ENCODE measurements at places on chromosomes 7 and 10.

- DNase-seq: no peak
These were observed 15.9 kb downstream of the CUL2 start for GRCh38 chr10:35074266-35074665.

DNA sequence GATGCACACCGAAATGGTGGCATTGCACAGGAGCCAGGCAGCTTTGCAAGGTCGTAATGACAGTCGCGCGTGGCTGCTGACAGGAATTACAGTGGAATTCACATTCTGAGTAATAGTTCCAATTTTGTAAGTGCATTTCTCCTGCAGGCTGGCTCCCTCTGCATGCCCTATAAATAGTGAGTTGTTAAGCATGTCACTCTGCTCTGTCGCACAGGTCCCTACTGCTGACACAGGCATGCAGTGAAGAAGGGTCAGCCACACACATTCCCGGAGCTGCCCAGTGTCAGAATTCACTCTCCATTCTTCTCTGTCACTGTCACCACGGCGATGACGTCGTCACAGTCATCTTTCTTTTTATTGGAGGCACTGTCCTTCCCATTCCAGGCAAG, 49.2 kb upstream of the SHH start:
- DNase-seq: peak; percentile 26

DNA sequence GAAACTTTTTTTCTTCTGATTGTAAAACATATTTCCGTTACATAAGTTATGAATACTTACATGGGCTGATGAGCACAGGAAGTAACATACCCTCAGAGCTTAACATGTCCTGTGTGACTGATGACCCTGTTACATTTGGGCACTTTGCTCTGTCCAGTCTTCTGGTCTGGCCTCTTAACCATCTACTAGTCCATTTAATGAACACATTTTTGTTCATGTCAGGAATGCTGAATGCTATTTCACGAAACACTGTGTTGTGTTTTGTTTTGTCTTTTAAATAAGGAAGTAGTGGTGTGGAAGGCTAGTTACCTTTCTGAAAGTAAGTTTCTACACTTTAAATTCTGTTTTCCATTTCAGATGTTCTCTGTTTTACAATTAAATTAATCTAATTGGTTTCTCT, 77.7 kb downstream of the RBM33 start:
- no peak for DNase-seq

- DNase-seq: no peak
These were observed 11.0 kb upstream of the PIP start for GRCh38 chr7:143120691-143121405.

DNA sequence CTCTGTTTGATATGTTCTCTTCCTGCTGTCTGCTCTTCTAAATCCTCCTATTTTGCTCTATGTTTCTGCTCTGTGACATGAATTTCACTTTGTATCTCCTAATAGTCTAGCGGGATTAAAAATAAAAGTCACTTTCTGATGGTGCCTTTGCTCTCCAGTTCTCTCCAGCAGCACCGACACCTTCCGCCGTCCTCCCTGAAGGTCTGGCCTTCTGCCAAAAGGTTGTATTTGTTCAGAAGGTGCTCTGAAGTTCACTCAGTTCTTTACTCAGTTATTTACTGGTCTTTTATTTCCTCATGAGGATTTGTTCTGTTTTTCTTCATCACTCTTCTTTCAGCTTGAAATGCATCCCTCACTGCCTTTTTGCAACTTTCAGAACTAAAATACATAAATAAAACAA, 11.2 kb upstream of the EPHA1 start:
- DNase-seq: no peak

GRCh38 chr7:46571996-46572395, 650.9 kb upstream of the IGFBP3 start:
- no peak for DNase-seq

DNA sequence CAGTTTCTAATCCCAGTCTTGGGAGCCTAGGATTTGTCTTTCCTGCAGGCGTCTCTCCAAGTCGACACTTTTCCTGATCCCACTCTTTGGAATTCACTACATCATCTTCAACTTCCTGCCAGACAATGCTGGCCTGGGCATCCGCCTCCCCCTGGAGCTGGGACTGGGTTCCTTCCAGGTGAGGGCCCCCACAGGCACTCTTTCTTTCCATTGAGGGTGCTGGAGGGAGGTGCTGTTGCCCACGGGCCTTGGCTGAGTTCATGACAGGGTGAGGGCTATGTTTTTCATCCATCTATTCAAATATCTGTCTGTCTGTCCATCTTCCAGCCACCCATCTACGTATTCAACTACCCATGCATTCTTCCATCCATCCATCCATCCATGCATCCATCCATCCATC, 12.6 kb downstream of the GHRHR start:
- DNase-seq: no peak

DNA sequence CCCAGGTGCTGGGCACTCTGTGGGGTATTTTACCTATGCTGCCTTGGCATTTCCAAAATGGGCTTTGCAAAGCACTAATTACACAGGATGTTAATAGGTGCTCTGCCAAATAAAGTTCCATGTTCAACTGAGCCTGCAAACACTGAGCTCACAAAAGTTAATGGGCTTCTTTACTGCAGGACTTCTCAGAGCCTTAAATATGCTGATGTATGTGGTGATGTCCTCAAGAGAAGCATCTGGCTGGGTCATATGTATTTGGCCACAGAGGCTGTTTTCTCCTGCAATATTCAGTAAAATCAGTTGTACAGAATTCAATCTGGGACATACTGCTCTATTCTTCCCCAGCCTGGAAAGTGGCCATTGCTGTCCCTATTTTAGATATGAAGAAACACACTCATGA, 31.3 kb downstream of the GRID1 start:
- DNase-seq: no peak

DNA sequence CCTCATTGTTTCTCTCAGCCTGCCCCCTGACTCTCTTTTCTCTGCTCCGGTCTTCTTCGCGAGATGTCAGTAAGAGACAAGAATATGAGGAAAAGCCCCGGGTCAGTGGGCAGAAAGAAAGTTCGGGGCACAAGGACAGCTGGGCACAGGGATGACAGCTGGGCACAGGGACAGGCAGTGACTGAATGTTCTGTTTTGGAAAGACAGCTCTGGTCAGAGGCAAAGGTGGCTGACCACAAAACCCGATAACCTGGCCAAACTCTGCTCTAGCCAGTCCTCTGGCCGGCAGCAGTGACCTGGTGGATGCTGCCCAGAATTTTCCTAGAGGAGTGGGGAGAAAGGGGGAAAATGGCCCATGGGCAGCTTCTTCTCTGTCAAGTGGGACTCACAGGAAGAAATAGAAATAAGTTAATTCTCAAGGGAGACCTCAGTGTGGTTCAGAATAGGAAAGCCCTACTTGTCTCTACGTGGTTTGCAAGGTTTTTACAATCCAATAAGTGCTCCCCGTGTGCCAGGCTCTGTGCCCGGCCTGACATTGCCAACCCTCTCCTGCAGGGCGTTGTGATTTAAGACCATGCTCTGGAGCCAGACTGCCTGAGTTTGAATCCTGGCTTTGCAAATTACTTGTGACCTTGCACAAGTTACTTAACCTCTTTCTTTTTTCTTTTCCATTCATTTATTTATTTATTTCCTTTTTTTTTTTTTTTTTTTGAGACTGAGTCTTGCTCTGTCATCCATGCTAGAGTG, 110.6 kb upstream of the ZNF716 start:
- DNase-seq: no peak

- no peak for DNase-seq
These were observed 66.5 kb upstream of the PPP2R2D start for GRCh38 chr10:131834152-131834810.

DNA sequence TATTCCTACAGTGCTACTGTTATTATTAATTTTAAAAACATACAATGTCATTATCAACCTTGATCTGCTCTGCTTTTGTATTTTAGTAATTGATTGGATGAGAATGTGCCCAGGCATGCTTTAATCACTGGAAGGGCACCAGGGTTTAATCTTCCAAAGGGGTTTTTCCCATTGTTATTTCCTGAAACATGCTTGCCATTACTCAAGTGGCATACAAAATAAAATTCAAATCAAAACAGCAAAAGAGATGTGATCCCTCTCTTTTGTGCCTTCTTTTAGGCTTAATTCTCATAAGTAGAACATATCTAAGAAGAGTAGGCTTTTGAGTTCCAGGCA, 963.3 kb downstream of the LRMDA start:
- no peak for DNase-seq

DNA sequence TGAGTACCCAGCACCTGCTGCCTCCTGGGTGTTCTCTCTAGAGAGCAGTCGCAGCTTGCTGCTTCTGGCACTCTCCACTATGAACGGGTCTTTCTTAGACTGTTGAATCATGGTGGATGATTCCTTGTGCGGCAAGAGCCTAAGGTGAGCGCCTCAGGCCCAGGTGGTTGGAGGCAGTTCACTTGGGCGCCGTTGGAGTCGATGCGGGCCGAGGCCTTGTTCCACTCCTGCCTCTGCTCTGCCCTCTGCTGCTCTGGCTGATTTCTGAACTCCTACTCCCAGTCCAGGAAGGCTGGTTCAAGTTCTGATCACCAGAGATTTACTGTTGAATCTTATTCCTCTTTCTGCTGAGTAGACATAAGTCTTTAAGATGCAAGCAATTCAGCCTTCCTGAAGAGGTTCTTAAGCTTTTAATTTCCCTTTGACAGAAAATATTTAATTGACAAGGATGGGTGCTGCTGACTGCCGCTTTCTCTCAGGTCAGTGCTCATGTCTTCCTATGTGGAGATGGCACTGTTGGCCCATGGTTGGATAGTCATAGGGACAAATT, 10.4 kb downstream of the YKT6 start:
- DNase-seq: no peak

DNA sequence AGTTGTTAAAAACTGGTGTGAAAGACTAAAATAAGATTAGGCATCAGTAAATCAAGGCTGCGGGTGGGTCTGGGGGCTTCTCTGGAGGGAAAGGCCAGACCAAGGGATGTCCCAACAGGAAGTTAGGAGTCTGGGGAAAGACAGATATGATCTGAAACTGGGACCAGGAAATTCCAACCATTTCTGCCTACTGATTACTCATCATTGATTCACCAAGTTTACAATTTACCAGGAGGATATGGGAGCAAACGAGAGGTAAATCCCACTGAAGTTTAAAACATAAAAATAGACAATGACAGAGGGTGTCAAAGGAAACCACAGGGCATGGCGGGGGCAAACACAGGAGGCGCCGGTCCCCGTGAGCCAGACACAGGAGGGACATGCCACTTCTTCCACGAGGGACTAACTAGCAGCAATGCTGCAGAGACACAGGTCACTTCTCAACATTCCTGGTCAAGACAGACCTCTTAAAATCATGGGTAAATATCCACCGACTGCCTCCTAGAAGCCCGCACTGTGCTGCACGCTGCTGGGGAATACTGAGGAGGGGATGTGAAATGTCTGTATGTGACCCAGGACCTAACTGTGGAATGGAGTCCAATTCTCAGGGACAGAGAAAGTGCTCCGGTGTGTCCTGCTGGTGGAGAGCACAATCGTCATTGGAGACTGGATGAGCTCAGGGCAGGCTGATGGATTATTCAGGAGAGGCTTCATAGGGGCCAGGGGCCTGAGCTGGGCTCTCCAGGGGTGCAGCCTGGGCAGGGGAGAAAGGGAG, 153.4 kb upstream of the KLF14 start:
- DNase-seq: peak; percentile 56

- DNase-seq: no peak
These were observed 44.3 kb downstream of the PLCE1 start for GRCh38 chr10:94038024-94038423.

DNA sequence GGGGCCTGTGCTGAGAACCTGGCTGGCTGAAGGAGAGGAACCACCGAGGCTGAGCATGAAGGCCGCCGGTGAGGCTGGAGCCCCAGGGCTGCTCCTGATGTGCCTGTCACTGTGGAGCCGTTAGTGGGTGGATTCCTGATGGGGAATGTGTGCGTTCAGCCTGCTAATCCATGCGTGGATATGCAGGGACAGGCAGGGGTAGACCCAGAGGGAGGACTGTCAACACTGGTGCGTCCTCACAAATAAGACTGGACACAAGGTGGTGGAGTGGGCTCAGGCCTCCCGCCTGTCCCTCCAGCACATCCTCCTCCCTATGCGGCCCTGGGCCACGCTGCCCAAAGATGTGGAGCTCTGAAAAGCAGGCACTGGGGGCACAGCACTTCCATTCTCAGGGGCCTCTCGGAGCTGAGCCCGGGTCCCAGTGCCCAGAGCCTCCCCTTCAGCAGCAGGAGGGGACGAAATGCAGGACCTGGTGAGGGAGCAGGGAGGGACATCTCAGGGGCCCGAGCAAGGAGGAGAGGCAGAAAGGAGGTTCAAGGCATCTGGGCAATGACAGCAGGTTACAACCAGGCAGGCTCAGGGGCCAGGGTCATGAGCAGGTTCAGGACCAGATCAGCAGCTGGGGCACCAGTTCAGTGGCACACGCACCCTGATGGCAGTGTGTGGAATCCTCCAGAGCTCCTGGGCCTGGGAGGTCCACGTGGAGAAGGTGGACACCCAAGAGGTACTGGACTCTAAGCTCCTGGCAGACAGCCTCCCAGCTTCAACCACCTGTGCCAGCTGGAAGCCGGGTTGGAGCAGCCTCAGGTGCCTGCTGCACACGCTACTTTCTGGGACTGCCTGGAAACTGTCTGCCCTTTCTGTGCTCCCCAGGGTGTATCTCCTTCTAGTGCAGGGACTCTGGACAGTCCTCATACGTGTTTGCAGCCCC, 33.5 kb upstream of the ANTXRL start:
- DNase-seq: peak; percentile 42

DNA sequence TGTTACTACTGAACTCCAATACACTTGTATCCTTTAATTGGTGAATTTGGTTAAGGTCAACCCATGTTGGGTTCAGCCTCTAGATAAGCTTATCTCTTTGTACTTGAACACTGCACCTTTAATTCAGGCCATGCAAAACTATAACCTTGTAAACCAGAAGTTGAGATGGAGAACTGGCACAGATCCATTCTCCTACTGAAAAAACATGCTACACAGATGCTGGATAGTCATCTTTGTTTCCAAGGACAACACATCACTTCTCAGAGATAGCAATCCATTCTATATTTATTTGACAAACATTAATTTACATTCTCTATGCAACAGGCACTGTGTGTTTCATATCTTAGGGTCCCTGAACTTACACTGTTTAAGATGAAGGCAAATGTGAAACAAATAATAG, 2.9 kb upstream of the CDK14 start:
- DNase-seq: no peak

DNA sequence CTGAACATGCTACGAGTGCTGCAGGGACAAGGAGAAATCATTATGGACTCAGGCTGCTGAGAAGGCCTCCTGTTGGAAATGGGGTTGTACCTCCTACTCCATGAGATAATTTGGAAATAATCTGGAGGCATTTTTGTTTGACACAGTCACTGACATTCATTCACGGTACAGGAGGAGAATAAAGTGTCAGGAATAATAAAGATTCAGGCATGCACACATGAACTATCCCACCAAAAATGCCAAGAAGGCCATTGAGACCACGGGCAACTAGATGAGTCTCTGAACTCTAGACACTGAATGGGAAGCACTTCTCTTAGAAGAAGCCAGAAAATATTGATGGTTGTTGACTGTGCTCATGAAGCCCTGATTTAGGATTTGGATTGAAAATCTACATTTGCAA, 220.9 kb upstream of the HABP2 start:
- DNase-seq: no peak

GRCh38 chr7:50641442-50642405, 76.5 kb upstream of the DDC start:
- peak; percentile 33 for DNase-seq

GRCh38 chr7:104973909-104974415, 40.0 kb upstream of the KMT2E start:
- DNase-seq: no peak

GRCh38 chr7:7662527-7662926, 22.0 kb downstream of the UMAD1 start:
- DNase-seq: no peak
